ENCODE measurements at places on chromosomes 7 and 10.

DNA sequence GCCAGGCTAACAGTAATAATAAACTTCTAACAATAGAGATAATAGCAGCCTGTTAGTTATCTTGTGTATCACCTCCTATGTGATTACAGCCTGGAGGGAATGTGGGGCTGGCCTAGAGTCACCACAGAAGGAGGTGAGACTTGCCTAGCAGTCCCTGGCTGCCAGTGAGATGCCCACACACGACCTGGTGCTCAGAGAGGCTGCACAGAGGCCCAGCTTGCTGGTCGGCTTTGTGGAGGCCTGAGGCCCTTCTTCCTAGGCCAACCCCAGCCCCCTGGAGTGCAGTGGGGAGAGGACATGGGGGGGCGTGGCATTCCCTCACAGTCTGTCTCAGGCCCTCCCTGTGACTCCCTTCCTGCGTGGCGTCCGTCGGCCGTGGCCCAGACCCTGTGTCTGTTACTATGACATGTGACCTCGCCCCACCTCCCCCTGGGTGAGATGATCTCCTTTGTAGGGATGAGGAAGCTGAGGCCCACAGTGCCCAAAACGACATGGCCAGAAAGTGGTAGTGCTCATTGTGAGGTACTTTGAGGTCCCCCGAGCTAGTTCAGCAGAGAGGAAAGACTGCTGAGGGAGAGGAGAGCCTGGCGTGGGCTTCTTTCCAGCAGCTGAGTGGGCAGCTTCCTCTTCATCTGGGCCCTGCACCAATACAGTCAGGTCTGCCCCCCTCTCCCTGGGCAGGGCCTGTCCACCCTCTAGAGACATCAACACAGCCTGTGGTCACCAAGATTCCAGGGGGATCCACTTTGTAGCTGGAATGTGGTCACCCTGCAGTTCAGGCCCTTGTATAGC, 29.7 kb downstream of the UNC5B start:
- DNase-seq = no peak

- no peak for DNase-seq
Measured at GRCh38 chr10:17675638-17676037, 31.7 kb downstream of the STAM start.

GRCh38 chr10:68543004-68543918, 15.9 kb upstream of the SLC25A16 start:
- no peak for DNase-seq

- DNase-seq = no peak
Measured at GRCh38 chr10:103246324-103246723, 637 bp downstream of the RPEL1 start.

- DNase-seq = no peak
Measured at GRCh38 chr10:18699849-18700840, 40.9 kb downstream of the ARL5B start.

DNA sequence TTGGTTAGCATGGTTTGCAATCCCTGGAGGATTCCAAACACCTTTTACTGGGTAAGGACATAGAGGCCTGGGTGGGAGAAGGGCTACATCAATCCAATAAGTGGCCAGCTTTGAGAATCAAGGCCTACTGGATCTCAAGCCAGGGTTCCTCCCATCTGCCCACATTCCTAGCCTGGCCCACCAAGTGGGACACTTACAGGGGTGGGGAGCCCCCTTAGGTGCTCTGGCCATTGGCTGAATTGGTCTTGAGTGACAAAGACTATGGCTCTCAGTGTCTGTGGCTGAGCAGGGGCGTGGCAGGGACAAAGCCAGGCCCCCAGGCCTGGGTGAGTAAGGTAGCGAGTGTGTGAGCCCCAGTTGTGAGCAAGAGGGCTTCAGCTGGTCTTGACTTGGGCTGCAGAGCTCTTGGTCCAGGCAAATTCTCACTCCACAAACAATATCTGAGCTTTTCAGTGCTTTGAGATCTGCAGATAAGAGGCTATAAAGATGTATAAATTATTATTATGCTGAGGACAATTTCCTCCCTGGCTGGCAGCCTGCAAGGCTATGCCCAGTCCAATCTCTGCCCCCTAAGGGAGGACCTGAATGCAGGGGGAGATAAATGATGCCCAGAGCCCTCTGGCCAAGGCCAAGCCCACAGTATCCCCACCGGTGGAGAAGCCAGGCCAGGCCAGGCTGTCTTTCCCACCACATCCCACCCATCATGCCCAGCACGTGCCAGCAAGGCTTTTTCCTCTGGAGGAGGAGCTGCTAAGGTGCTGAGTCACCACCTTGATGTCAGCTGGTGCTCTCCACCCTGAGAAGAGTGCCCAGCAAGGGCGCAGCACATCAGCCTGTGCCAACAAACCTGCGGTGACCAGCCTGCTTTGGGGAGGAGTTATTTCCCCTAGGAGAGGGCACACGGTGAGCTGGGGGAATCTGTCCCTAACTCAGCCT, 80.7 kb upstream of the DUSP5 start:
- no peak for DNase-seq

DNA sequence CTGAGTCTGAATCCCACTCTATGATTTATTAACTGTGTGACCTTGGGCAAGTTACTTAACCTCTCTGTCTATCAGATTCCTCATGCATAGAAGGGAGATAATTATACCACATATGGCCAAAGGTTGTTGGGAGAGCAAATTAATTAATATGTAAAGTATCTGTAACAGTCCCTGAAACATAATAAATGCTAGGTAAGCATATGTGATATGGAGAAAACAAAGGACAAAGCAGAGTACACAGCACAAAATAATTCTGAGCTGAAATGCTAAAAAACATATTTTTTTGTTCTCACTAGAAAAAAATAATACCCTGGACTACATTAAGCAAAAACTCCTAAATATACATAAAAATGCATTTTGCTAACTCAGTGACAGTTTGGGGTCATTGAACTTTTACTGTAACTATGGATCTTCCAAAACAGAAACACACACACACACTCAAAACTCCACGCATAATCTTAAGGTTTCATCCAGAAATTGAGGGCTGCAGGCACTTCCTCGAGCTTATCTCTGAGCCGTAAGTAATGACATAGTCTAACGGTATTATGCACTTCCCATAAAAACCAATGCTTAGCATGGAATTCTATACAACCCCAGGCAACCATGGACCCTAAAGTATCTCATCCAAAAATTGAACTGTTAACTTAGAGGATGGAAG, 201.7 kb upstream of the PTN start:
- no peak for DNase-seq

Measured in activated CD8-positive, alpha-beta memory T cell treated with anti-CD3 and anti-CD28 coated beads for 1 hour (primary cell).